ENCODE measurements at places on chromosomes 1 and 21.

- DNase-seq: no peak
These were observed 26.4 kb upstream of the DPH5 start for GRCh38 chr1:101051688-101052638.

GRCh38 chr1:62716397-62716796 is 28.2 kb upstream of the DOCK7 start:
- DNase-seq: no peak

GRCh38 chr1:148315071-148315811 is 163.2 kb upstream of the NBPF11 start:
- no peak for DNase-seq

- DNase-seq: no peak
These were observed 1.5 kb downstream of the MED8 start for GRCh38 chr1:43387976-43388599.

- DNase-seq: no peak
These were observed 12.6 kb upstream of the ITPKB start for GRCh38 chr1:226751703-226752102.

DNA sequence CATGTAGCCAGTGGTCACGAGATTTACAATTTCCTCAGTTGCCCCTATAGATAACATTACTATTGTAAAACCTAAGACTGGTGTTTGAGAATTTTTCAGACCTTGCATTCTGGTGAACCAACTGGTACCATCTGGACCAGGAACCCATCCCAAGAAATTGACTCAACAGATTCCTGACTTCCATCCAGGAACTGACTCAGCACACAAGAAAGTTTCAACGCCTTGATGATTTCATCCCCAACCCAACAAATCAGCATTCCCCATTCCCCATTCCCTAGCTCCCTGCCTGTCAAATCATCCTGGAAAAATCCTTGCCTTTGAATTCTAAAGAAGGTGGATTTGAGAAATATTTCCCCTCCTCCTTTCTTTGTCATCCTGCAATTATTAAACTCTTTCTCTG is 529.8 kb upstream of the PRMT6 start:
- no peak for DNase-seq

DNA sequence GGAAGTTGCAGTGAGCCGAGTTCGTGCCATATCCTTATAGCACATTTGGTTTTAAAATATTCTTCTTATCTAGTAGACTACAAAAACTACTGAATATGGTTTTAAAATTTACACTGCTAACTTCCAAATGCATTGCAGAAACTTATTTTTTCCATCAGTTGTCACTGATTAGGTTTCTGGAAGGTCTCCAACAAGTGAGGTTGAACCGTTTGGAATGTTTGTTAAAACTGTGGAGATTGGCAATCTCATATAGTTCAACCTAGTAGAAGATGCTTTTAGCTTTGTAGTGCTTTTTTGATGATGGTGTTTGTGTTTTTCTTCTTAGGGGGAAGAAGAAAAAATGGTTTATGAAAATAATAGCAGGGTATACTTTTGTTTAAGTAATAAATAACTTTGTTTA is 12.9 kb downstream of the CENPF start:
- DNase-seq: no peak

DNA sequence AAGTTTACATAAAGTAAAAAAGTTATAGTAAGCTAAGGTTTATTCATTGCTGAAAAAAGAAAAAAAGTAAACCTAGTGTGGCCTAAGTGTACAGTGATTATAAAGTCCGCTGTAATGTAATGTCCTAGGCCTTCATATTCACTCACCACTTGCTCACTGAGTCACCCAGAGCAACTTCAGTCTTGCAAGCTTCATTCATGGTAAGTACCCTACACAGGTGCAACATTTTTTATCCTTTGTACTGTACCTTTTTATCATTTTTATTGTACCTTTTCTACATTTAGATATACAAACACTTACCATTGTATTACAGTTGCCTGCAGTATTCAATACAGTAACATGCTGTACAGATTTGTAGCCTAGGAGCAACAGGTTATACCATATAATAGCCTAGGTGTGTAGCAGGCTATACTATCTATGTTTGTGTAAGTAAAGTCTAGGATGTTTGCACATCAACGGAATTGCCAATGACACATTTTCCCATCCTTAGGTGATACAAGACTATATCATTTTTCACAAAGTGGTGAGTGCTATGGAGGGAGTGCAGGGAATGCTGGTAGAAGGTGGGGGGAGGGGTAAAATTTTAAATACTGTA is 58.0 kb upstream of the DMRTA2 start:
- DNase-seq: no peak

GRCh38 chr1:174077749-174078490 is 55.8 kb upstream of the RC3H1 start:
- DNase-seq: no peak

GRCh38 chr1:3312898-3313575 is 141.4 kb upstream of the ARHGEF16 start:
- no peak for DNase-seq

DNA sequence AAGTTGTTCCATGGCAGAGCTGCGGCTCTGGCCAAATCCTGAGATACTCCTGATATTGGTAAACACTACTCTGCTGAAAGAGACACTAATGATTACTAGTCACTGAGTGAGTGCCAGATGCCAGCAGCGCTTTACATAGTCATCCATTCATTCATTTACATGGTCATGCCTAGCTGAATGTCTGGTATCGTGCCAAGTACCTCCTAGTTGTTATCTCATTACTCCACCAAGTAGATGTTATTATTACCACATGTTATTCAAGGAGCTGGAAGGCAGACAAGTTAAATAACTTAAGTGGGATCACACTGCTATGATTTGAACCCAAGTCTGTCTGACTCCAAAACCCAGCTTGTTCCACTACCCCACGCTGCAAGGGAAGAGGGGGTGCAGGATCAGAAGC is 4.7 kb downstream of the OLFML2B start:
- no peak for DNase-seq

GRCh38 chr1:164562511-164562910 is 3.5 kb downstream of the PBX1 start:
- DNase-seq: no peak

GRCh38 chr1:186849826-186850225 is 21.1 kb downstream of the PLA2G4A start:
- DNase-seq: no peak

GRCh38 chr1:7688659-7689058 is 82.4 kb upstream of the VAMP3 start:
- no peak for DNase-seq

GRCh38 chr21:17730782-17731181 is 88.4 kb downstream of the C21orf91 start:
- no peak for DNase-seq

- peak; percentile 13 for DNase-seq
These were observed 3.2 kb upstream of the NPL start for GRCh38 chr1:182786223-182786994.

GRCh38 chr21:33651965-33652680 is 9.8 kb downstream of the ITSN1 start:
- DNase-seq: no peak

GRCh38 chr1:221869779-221870178 is 127.9 kb upstream of the DUSP10 start:
- no peak for DNase-seq

Data from T-helper 17 cell (primary cell).